KBM-7 (cell line): ENCODE measurements at places on chromosomes 11 and 22.
A peak's percentile ranks its signal among the peaks of the same experiment; 100 is the strongest.

DNA sequence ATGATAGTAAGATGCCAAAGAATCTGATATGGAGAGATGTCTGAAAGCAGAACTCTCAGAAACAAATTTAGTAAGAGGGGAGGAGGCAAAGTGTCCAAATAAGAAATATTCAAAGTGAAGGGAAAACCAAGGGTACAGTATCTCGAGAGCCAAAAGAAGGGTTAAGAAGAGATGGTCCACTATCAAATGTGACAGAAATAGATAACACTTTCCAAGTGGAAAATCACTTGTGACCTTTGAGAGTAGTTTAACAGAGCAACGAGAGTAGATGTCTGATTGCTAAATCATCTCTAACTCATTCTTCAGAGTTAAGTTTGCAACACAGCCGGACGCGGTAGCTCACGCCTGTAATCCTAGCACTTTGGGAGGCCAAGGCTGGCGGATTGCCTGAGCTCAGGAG is 4.3 kb upstream of the BUD13 start:
- DNase-seq, result no peak

- no peak for DNase-seq
Observed at GRCh38 chr22:49460091-49460490, 367.6 kb downstream of the BRD1 start.

DNA sequence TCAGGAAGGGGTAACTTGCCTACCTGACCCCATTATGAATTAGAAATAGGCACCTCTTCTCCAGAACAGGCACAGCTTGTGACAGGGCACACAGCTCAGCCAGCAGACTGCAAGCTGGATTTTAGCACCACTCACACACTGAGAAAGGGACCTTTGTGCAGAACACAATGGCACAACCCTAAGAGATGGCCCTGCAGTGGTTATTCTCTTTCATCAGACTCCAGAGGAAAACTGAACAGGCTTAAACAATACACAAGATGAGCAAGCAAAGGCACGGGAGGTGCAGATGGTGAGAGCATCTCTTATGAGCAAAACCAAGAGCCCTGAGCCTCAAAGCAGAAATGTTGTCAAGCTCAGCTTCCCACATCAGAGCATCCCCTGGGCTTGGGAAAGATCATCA is 93.8 kb upstream of the LRRC55 start:
- no peak for DNase-seq

DNA sequence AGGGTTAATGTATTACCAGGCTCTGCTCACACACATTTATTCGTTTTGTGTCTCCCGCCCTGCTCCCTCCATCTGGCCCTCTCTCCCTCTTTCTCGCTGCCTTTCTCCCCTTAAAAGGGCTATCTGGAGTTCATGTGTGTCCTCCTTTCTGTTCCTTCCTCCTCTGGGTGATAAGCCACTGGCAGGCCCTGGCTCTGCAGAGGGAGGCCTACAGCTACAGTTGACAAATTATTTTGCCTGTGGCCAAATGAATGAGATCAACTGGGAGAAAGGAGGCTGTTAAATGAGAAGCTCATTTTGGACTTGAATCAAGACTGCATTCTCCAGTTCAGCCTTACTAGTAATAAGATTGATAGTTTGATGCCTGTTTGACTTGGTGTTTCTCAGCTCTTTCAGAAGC is 17.5 kb upstream of the OPCML start:
- DNase-seq, result no peak

DNA sequence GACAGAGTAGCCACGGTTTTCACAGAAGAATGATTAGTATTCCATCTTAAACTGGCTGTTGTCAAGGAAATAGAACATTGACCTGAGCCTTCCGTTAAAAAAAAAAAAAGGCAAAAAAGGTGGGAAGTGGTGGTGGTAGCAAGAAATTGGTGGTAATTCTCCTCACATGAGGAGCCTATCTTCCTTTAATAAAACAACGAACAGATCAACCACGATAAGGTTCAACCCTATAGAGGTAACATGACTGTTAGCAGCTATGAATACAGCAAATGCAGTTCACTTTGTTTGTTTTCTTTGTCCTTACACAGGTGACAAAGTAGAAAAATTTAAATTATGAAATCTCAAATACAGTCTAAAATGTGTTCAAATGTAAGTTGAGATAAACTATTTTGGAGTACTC is 181.6 kb downstream of the TTC28 start:
- no peak for DNase-seq

DNA sequence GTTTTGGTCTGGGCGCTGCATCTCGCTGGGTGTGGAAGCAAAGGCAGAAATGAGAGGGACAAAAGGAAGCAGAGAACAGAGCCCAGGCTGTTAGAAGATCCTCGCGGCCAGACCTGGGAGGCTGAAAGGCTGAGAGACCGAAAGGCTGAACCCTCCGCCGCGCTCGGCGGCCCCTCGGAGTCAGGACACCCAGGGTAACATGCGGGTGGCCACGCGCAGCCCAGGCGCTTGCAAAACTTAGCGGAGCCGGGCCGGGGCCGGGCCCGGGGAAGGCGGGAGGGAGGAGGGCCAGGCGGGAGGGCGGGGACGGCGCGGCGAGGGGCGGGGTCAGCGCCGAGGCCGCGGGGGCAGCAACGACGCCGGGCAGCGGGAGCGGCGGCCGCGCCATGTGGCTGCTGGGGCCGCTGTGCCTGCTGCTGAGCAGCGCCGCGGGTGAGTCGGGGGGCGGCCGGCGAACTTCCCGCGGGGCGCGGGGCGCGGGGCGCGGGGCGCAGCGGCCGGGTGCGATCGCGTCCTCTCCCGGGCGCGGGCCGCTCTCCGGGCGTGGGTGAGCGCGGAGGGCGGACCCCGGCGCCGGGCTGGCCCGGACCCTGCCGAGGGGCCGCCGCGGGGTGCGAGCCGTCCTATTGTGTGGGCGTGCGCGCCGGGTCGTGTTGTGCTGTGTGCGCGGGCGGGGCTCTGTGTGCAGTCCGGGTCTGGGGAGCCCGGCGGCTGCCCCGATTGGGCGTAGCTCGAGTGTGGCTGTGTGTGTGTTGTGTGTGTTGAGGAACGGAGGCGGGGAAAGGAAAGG is at the start of gene LDLRAD3:
TSS of gene LDLRAD3 (plus strand) at position 350 of the 790 bp plus-strand sequence. CDS start at position 387, 37 bp downstream.
- DNase-seq, result peak; percentile 61

- no peak for DNase-seq
Observed at GRCh38 chr11:79374727-79375126, 66.1 kb downstream of the TENM4 start.
